Nucleus accumbens (tissue), 56 donors: ENCODE measurements at places on chromosomes 16 and 17.
A peak's percentile ranks its signal among the peaks of the same experiment; 100 is the strongest.

DNA sequence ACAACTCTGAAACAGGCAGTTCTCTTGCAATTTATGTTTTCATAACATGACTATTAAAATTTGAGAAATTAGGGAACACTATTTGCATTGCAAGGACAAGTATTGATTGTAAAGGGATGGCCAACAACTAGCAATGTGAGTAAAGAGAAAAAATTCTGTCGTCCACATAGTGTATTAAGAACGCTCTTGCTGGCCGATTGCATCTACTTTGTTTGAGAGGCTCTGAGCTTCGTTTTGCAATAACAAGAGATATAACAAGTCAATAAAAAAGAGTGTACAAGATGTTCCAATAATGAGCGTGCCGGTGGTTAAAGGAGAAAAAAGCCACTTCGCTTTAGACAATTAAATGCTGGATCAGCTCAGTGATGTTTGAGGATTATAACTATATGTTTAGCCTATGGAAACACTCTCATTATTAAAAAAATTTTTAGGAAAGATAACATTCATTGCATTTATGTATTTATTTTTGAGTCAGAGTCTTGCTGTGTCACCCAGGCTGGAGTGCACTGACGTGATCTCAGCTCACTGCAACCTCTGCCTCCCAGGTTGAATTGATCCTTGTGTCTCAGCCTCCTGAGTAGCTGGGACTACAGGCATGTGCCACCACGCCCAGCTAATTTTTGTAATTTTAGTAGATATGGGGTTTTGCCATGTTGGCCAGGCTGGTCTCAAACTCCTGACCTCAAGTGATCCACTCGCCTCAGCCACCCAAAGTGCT is 19.2 kb upstream of the TOM1L1 start:
- no peak for DNase-seq

DNA sequence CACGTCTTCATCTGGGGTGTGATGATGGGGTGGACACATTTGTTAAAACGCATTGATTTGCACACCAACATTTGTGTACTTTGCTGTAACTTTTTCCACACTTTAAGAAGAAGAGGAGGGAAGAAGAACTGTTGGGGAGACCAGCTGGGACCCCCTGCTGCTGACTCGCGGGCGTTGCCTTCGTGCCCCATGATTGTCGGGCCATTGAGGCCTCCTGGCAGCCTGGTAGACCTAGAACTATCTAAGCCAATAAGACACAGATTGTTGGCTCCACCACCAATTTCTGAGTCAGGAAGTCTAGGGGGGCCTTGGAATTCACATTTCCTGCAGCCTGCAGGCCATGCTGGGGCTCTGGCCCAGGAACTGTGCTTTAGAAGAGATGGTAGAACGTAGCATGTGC is 105.5 kb downstream of the TNFRSF13B start:
- no peak for DNase-seq

- DNase-seq: no peak
Observed at GRCh38 chr16:72201387-72201786, 29.4 kb upstream of the PMFBP1 start.

- DNase-seq: no peak
Observed at GRCh38 chr17:81386646-81387099, 8.6 kb upstream of the BAHCC1 start.

DNA sequence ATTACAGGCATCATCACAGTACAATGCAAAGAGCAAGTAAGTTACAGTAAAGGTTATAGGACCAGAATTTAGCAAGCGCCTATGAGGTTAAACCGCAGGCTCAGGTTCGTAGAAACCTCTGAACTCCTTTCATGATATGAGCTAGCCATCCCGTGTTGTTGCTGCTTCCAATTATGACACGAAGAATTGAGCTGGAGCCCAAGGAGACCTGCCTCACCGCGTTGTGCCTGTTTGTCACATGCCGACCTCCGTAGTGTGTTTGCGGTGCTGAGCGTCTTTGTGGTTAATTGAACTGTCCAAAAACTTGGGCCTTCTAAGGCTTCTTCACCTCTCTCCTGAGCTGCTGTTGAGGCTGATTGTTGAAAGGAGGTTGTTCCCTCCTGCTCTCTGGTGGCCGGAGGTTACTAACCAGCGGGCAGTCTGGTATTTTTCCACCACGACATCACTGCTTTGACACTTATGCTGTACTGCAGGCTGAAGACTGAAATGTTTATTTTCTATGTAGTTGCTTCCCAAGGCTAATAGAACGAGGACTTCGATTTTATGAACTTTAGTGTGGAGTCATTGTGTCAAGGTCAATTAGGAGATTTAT is 67.5 kb downstream of the SEC14L1 start:
- peak; percentile 58 for DNase-seq

DNA sequence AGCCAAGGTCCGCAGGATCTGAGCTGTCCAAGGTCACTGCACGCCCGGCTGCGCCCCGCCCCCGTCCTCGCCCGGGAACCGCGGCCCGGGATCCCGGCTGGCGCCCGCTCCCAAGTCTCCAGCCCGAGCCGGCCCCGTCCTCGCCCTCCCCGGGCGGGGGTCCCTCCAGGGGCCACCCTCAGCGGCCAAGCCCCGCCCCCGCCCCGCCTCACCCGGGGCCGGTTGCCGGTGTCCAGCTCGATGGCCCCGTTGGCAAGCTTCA is 216 bp downstream of the VPS9D1 start:
- no peak for DNase-seq

DNA sequence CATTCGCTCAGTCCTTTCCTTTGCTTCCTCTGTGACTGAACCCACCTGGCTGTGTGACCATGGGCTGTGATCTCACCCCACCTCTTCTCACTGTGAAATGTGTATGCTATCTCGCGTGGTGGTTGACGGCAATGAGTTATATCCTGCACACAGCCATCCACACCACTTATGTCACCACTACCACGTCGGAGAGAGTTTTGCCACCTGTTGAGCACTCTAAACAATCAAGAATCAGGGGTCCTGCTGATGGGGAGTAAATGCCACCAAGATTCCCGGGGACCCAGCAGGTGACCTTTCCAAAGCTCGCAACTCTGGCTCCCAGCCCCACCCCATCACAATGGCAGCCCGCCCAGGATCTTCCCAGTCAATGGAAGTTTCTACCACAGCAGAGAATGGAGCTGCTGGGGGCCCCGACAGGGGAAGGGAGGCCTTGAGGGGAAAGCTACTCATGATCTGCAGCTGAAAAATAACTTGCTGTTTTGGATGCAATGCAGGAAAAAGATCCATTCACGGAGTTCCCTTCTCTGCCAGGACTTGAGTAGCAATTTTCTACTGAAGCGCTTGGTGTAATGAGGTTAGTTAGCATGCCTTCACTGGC is 26.2 kb upstream of the RCVRN start:
- DNase-seq: no peak

- DNase-seq: no peak
Observed at GRCh38 chr17:74637926-74638325, 14.4 kb upstream of the CD300E start.

DNA sequence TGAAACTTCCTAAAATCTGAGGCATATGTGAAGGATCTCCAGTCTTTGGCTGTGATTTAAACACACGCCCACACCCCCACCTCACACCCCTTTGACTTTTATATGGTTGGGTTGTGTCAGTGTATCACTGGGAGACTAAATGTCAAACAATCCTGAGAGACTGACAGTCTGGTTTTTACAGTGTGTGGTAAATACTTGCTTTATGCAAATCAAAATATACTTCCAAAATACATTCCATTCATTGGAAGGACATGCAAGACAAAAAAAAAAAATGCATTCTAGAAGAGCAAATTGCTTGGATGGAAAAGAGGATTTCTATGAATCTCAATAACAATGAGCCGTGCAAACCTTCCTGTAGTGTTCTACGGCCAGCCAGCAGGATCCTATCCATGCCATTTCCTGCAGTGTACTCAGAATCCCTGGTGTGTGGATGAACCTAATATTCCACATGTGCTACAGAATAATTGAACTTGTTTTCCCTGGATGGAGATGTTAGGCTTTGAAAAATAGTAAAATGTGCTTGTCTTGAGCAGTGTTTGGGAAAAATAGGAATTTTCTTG is 602.1 kb upstream of the GOT2 start:
- no peak for DNase-seq

- no peak for DNase-seq
Observed at GRCh38 chr16:24773771-24774427, 44.4 kb downstream of the TNRC6A start.

DNA sequence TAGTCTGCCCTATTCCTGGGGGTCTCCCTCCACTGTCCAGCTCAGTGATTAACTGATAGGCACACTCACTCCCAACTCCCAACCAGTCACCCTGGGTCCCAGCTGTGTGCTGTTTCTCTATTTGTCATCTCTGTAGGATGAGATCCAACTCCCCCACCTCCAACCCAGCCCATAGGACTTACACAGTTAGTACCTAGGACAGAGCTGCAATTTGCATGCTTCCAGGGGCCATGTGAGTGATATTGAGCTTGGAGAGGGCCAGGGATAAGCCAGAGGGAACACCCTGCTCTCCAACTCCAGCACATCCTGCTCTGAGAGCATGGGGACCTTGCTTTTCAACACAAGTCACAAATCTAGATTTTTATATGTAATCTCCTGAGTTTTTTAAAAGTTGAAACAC is 8.8 kb downstream of the C17orf113 start:
- DNase-seq: no peak

DNA sequence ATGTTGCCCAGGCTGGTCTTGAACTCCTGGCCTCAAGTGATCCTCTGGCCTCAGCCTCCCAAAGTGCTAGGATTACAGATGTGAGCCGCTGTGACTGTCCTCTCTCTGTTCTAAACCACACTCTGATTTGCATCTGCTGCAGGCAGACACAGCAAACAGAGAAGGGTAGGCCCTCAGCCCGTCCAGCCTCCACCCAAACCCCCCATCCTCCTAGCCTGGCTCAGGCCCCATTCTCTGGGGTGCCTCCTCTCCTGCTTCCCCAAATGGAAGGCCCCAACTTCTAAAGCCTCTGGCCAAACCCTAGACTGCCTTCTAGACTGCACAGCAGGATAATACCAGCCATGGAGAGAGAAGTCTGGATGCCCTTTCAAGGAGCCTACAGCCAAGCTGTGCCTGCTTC is 4.1 kb upstream of the GFAP start:
- no peak for DNase-seq
